Activated naive CD4-positive, alpha-beta T cell treated with Interleukin-2 at 50 U/mL for 16 hours (primary cell): ENCODE measurements at places on chromosomes 5 and 9.

- no peak for DNase-seq
Observed at GRCh38 chr5:99763021-99763774, 772.0 kb upstream of the FAM174A start.

GRCh38 chr9:84512493-84512892 lies 157.0 kb upstream of the NTRK2 start:
- DNase-seq = no peak

DNA sequence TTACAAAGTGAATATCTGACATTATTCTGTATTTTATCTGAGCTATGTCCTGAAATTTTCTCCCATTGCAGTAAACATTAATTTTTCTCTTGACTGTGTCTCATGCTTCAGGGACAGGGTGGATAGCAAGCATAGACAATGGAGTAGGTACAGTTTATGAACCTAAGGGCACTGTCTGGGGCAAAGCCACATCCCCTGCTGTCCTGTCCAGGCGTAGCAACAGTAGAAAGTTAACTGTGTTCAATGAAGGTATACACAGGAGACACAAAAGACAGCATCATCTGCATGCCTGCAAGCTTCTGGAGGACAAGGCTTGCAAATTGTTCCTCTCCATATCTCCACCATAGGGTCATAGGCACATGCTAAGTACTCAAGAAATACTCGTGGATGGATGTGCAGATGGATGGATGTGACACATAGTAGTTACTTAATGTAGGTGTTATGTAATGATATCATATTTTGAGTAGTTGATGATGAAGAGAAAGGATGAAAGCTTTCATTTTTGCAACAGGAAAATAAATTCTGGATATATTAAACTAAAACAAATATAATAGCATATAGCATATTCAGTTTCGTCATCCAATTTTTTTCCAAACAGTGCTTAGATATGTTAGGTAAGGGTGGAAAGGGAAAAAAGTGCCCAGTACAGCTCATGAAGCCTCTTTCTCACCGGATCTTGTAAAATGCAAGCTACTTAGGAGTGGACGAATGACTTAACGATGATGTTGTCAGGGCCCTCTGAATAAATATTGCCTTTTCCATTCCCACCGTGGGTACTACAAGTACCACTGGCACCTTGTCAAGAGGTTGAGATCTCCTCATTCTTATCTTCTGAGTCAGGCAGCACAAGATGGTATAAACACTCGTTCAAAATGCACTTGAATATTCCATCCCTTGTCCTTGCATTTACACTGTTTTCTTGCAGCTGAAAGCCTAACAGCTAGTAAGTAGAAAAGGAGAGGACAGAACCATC lies 19.9 kb upstream of the ZSWIM6 start:
- no peak for DNase-seq

DNA sequence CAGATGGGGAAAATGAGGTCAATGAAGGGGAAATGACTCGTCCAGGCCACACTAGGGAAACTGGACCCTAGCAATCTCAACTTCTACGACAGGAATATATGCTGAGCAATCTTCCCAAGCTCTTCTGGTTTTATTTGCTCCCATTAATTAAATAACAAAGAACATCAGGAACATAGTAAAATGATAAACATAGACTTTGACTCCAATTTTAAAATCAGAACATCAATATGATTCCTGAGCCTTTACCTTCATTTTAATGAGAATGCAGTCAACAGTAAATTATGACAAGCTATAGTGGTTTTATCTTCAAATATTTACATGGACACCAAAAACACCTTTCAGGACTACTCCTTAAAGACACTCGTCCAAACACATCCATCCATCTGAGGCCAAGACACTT lies 74.2 kb upstream of the FRRS1L start:
- no peak for DNase-seq
